ENCODE measurements at places on chromosomes 12 and 14.

DNA sequence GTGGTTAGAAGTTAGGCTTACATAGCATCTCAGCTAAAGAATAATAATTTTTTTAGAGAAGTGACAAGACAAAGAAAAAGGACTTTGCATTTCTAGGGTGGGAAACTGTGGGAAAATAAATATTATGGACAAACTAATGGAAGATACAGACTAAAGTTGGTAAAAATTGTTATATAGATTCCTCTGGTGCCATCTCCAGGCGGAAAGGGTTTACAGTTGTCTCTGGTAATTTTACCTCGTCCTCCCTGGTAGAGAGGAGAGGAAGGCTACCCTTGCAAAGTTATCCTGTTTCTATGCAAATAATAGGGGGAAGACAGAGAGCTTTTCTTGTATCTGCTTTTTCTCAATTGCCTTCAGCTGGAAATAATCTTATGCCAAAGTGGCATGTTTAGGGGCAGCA lies 5.2 kb downstream of the OR11G2 start:
- DNase-seq: no peak

DNA sequence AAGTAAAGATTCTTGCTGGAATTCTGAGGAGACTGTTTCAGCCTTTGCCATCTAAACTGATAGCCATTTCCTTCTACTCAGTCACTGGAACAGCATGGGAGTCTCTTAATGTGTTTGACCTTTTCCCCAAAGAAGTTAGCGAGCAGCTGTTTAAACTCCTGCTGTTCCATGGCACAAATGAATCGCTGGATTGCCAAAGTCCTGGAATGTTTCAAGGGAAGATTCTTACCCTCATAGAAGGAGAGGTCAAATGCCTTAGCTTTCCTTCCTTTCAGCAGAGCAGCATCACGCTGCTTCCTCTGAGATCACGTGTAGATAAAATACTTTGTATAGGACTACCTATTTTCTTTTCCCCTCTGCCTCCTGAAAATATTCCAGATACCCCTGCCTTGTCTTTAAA lies 10.5 kb upstream of the NR2C1 start:
- DNase-seq: no peak

DNA sequence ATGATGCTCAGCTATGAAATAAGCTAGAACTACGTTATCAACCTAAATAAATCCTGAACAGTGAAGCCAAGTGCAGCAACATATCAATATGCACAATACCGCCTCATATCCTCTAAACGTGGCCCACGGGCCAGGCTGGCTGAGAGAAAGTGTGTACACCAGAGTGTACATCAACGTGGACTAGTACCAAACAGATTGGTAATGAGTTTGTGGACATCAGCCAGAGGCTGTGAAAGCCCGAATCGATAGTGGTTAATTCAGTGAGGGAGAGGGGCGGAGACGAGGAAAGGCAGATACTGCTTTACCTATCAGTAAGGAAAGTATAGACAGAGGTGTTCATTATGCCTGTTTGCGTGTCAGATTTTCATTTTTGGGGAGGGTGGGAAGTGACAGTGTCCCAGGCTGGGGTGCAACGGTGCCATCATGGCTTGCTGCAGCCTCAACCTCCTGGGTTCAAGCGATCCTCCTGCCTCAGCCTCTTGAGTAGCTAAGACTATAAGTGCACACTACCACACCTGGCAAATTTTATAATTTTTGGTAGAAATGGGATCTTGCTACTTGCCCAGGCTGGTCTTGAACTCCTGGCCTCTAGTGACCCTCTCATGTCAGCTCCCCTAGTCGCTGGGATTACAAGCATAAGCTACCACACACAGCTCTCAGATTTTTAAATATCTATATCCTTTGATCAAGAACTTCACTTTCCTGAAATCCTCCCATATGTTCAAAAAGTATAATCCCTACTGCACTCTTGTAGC lies 50.1 kb downstream of the ANAPC7 start:
- no peak for DNase-seq

DNA sequence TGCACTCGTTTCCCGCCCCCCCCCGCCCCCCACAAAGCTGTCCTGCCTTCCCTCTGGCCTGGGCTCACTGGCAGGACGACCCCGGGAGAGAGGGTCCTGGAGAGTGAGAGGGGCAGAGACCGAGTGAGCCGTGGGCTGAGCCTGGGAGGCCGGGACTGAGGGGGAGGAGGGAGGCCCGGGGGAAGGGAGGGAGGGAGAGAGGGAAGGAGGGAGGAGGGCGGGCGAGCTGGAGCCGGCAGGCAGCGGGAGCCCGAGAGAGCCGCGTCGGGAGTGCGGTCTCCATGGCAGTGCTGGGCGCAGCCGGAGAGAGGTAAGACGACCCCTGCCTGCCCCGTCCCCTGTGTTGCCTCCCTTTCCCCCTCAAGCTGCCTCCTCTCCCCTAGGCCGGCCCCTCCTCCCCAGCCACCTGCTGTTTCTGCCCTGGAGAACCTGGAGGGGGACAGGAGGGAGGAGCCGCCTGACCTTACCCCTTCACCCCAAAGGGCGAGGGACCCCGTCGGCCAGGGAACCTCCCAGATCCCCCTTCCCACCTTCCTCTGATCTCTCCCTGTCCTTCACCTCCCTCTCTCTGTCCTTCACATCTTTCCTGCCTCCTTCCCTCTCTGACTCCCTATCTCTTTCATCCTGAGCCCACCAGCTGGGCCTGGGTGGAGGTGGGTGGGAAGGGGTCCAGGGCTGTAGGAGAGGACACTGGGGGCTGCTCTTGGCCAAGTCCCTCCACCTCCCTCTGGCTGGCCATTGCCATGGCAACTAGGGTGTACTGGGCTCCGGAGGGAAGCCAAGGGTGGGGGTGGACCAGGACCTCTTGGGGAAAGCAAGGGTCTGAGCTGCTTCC lies at the start of gene GPR162:
Gene GPR162 (plus strand): TSS at position 231 of the 835 bp plus-strand sequence. CDS start 2,078 bp downstream, outside the sequence.
- peak; percentile 10 for DNase-seq

- DNase-seq: no peak
Observed at GRCh38 chr12:107490010-107490409, 195.6 kb upstream of the PWP1 start.

- DNase-seq: no peak
Observed at GRCh38 chr14:103545915-103546651, 16.4 kb downstream of the BAG5 start.

DNA sequence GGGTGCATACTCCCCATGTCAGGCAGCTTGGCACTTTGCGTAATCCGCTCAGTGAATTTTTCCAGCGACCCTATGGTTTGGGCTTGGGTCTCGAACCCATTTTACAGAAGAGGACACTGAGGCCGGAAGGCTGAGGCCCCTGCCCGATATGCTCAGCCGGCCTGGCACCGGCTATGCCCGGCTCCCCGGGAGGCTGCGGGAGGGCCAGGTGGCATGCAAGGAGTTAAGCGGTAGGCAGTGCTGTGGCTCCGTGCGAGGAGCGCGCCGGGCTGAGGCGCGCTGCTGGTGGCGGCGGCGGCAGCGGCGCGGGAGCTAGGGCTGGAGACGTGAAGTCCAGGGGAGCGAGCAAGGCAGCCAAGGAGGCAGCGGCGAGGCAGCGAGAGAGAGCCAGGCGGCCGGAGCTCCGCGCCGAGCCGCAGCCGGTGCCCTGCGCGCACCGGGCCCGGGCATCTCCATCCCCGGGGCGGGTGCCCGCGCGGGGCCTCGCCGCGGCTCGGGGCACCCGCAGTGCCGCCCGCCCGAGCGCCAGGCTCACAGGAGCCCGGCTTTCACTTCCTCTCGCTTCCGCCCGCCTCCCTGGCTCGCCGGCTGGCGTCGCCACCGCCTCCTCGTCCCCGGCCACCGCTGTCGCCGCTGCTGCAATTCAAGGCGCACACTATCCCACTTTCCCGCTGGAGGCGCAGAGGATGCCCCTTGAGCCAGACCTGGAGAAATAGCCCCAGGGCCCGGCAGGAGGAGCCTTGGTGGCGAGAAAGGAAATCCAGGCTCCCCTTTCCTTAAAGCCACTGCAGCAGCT lies at the start of gene WSCD2:
Gene WSCD2 (plus strand): TSS at position 272 of the 796 bp plus-strand sequence. CDS start 66,545 bp downstream, outside the sequence.
- DNase-seq: no peak

GRCh38 chr12:105445249-105445648 lies 114.8 kb downstream of the C12orf75 start:
- no peak for DNase-seq

GRCh38 chr14:95910628-95911027 lies 34.0 kb downstream of the TUNAR start:
- DNase-seq: no peak

- peak; percentile 29 for DNase-seq
Observed at GRCh38 chr12:110403976-110404682, 621 bp upstream of the ANAPC7 start.

DNA sequence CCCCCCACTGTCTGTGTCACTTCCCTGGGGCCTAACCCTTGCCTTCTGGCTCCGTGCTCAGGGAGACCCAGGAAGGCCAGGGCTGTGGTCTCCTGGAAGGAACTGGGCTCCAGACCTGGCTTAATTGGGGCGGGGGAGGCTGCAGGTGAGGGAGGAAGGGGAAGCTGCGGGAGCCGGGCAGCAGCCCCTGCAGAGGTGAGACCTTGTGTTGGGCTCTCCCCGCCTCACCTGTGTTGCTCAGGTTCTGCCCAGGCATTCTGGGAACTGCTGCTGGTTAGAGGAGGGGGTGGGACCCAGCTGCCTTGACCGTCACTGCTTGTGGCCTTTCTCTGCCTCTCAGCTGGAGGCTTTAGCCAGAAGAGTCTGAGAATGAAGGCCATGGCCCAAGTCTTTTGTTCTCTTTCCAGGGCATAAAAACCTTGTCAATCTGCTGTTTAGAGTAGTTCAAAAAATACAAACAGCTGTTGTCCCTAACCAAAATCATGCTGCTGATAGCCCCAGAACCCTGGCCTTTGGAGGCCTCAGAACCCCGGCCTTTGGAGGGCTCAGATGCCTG lies 247.6 kb downstream of the CHST11 start:
- DNase-seq: no peak

DNA sequence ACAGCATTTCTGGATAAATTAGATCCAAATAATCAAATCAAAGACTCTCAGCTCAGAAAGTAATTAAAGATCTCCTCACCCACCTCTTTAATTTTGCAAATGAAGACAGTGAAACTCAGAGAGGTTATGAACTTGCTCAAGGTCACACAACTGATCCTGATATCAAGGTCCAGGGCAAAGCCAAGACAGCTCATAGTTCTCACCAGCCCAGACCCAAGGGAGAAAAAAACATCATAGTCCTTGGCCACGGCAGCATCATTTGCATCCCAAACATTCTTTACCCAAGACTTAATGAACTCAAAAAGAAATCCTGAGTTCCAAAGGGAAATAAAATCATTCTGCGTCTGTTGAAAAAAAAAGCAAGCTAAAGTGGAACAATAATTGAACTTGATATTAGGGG lies 112.1 kb downstream of the DAD1 start:
- DNase-seq: no peak

DNA sequence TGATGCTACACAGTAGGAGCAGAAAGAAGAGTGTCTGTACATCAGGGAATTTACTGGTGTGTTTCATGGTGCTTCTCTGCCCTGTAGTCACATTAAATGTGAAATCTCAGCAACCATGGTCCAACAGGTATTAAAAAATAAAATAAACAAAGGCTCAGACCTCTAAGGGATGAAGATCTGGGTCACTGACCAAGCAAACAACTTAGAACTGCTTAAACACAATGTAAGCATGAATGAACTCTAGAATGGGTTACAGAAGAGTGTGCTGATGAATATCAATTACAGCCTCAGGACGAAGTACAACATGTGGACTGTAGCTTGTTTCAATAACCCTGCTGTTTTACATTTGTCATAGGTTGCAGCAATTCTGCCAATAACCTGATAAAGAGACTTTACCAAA lies 47.4 kb downstream of the SLC35F4 start:
- no peak for DNase-seq

GRCh38 chr12:38056701-38057689 lies 259.6 kb upstream of the ALG10B start:
- DNase-seq: no peak

- no peak for DNase-seq
Observed at GRCh38 chr14:101839236-101839635, 77.7 kb downstream of the PPP2R5C start.

DNA sequence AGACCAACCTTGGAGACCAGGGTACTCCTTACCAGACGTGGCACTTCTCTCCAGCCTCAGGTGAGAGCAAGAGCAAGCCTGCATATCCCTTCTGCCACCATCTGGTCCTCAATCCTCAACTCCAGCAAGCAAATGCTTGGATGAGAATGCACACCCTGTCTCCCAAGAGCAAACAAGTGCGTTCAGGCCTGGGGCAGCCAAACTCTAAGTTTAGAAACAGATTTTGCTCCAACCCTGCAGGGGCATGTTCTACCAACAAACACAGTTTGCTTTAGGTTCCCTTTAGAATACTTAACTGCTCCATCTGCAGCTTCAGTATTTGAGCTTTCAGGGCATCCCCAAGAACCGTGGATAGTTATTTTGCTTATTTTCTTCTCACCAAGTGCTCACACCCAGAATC lies 55.9 kb upstream of the FICD start:
- no peak for DNase-seq

- DNase-seq: no peak
Observed at GRCh38 chr12:22476133-22476532, 68.2 kb downstream of the C2CD5 start.

DNA sequence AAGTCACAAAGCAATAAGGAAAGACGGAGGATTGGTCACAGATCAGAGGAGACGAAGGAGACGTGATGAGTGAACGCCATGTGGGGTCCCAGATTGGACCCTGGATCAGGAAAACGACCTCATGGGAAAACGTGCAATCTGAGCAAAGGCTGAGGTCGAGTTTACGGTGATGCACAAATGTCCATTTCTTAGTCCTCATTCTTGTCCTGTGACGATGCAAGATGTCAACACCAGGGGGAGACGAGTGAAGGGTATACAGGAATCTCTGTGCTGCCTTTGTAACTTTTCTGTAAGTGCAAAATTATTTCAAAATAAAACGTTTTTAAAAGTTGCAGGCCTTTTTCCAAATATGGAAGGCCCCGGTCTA lies 329.8 kb downstream of the MED13L start:
- DNase-seq: no peak

DNA sequence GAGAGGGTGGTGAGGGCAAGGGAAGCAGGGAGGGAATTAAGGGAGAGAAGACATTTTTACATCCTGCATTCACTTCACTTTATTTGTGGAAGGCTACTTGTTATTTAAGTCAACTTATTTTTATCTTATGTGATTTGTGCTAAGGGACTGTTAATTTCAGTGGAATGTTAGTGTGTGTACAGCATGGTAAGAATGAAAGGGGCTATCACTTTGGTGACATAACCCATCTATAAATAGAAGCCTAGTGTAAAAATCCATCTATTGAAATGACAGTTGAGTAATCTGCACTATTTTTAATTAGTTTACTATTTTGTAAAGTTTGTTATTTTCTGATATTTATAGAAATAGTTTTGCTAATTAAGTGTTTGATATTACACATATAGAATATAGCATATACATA lies 16.8 kb upstream of the CHPT1 start:
- DNase-seq: no peak
